ENCODE measurements at places on chromosomes 5 and 9. TPM values are rescaled to one million over a fixed set of nuclear protein-coding genes. Genes with fewer than 3 reads are reported as not detected.

- DNase-seq = no peak
These were observed 1.3 kb downstream of the SCGB3A2 start for GRCh38 chr5:147879784-147880183.

GRCh38 chr9:91342575-91342974 is 19.1 kb downstream of the AUH start:
- no peak for DNase-seq

Gene GIN1
- 4.6 TPM for total RNA-seq

GRCh38 chr5:71877511-71877910 is 158.4 kb downstream of the CARTPT start:
- DNase-seq = no peak

Data from H4 (cell line).